DMS79 (cell line): ENCODE measurements at places on chromosomes 11 and 22.

- no peak for DNase-seq
These were observed 57.9 kb downstream of the UVRAG start for GRCh38 chr11:75872887-75873416.

- DNase-seq, result no peak
These were observed 247.8 kb downstream of the NTM start for GRCh38 chr11:131618201-131618600.

- no peak for DNase-seq
These were observed 60.8 kb upstream of the NUP50 start for GRCh38 chr22:45102896-45103420.

GRCh38 chr22:45571089-45571488, 68.4 kb downstream of the FBLN1 start:
- no peak for DNase-seq

DNA sequence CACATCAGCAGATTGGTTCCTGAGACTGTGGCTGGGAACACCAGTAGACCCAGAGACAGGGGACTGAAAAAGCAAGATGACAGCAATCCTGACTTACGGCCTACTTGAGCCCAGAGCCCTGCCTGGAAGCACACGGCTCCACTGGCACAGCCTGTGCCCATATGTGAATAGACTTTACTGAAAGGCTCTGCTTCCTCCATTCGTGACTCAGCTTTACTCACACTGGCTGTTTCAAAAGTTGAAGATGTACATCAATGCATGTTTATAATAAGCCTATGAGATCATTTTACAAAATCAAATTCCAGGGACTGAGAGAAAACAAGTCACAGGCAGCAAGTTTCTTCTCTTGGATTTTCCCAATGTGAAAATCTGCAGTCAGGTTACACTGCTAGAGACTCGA, 134.6 kb upstream of the TEAD1 start:
- DNase-seq, result no peak
